ENCODE measurements at places on chromosomes 4 and X.
A peak's percentile ranks its signal among the peaks of the same experiment; 100 is the strongest.

GRCh38 chr4:174532445-174532844, 10.2 kb upstream of the HPGD start:
- DNase-seq: no peak

DNA sequence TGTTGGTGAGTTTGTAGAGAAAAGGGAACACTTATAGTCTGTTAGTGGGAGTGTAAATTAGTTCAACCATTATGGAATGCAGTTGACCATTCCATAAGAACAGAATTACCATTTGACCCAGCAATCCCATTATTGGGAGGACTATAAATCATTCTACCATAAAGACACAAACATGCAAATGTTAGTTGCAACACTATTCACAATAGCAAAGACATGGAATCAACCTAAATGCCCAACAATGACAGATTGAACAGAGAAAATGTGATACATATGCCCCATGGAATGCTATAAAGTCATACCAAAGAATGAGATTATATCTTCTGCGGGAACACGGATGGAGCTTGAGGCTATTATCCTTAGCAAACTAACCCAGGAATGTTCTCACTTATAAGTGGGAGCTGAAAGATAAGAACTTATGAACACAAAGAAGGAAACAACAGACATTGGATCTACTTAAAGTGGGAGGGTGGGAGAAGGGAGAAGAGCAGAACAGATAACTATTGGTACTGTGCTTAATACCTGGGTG, 1819.2 kb upstream of the ADGRL3 start:
- DNase-seq: no peak

- peak; percentile 63 for DNase-seq
Measured at GRCh38 chr4:20422398-20422797, 170.7 kb downstream of the SLIT2 start.

GRCh38 chrX:52015794-52016193, 53.2 kb downstream of the MAGED4B start:
- no peak for DNase-seq

DNA sequence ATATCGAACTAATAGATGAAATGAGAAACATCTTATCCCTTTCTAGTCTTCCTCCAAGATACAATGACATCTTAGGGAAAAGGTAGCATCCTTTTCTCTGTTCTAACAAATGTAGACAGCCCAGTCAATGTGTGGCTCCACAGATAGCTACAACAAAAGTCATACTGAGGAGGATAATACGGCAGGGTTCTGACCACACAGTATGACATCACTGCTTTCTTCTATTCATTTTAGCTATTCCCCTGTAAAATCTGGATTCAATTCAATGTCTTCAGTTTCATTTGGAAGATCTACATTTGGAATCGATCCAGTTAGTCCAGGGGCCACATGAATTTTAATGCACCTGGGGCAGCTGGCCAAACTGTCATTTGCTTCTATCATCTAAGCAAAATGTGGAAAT, 51.4 kb downstream of the ENOX2 start:
- no peak for DNase-seq

- DNase-seq: no peak
Measured at GRCh38 chr4:143019351-143019750, 165.4 kb upstream of the USP38 start.

Measured in brain microvascular endothelial cell (primary cell).